MV-4-11 (cell line): ENCODE measurements at places on chromosomes 3 and 15.

GRCh38 chr3:115040246-115040645, 106.8 kb downstream of the ZBTB20 start:
- no peak for DNase-seq

- DNase-seq: no peak
Measured at GRCh38 chr3:162139841-162140240, 643.2 kb downstream of the OTOL1 start.

DNA sequence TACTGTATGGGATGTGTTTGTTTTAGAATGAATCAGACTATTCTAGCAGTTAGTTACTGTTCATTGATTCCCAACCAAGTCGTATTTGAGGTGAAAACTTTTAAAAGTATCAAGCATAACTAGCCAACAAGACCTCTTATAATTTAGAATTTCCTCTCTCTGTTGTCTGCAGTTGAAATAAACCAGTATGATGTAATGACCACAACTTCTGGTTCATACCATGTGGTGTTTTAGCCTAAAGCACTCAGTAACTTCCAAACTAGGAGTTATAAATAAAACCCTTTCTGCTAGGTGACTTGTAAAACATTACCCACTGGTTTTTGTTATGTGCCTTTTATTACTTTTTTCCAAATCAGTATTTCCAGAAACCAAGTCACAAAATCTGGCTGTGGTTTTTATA, 19.8 kb upstream of the P2RY12 start:
- peak; percentile 70 for DNase-seq

- DNase-seq: peak; percentile 55
Measured at GRCh38 chr3:33096093-33096868, 665 bp downstream of the GLB1 start.

- no peak for DNase-seq
Measured at GRCh38 chr3:105812194-105812586, 56.6 kb downstream of the CBLB start.

DNA sequence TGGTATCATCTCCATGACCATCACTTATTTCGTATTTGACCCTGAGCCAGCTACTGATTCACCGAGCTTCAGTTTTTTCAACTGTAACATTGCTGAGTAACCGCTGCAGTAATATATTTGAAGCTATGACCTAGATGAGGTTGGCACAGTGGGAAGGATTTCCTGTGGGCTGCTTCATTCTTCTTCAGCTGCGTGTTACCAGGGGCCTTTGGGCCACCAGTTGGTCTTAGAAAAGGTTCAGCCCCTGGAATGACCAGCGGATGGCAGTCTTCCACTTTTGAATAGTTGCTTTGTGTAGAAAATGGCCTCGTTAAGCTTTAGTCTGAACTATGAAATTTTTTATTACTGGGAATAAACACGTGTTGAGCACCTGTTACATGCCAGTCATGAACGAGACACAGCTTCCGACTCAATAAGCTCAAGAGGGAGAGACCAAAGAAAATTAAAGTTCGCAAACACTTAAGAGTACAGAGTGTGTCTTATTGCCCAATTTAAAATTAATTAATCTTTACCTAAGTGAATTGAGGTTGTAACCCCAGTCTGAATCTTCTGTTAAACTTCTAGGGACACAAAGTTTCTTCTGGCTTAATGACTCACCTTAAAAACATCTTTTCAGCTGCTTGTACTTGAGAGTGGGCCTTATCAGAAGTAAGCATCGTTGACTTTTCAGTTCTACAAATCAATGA, 57.6 kb upstream of the NR2E3 start:
- DNase-seq: peak; percentile 79

DNA sequence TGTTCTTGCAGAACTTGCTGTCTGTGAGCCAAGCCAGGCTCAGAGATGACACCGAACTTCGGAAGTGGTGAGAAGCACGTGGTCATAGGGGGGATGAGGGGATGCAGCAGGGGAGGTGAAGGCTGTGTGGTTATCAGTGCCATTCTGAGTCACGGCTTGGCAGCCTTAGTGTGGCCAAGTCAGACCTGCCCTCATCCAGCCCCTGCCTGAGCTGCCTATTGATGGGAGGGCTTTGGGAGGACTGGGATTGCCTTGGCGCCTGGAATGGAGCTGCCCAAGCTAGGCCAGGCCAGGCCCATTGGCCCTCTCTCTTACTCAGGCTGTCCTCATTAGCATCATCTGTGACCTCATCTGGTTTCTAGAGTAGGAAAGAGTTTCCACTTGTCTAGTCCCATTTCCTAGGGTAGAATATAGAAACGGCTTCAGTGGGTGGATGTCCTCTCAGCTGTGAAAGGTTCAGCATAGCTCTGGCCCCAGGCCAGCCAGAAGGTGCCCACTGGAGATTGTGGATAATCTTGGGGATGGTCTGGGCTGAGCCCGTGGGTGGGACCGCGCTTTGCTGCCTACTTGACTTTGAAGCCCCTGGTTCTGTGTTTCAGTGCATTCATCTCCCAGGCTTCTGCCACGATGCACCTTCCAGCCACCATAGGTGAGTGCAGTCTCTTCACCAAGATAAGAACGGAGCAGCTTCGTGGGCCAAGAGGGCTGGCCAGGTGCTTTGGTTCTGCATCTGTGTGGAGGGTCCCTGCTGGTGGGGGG, 7.2 kb downstream of the FAH start:
- no peak for DNase-seq

DNA sequence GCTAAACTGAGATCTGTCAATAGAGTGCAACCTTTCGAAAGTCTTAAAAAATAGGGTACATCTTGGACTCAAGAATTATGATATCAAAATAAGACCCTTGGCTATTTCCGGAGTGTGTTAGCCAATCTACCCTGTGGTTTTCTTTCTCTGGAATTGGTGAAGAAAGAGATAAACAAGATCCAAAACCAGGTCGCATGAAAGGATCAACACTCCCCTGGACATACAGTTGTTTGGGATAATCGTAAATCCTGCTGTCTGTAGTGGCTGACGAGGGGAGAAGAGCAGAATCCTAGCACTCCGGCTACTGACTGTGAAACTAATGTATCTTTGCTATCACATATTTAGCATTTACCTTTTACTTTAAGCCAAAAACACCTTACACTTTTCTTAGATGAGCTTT, 30.9 kb downstream of the FNDC3B start:
- no peak for DNase-seq

GRCh38 chr15:82677720-82678323, 30.7 kb upstream of the CPEB1 start:
- no peak for DNase-seq

DNA sequence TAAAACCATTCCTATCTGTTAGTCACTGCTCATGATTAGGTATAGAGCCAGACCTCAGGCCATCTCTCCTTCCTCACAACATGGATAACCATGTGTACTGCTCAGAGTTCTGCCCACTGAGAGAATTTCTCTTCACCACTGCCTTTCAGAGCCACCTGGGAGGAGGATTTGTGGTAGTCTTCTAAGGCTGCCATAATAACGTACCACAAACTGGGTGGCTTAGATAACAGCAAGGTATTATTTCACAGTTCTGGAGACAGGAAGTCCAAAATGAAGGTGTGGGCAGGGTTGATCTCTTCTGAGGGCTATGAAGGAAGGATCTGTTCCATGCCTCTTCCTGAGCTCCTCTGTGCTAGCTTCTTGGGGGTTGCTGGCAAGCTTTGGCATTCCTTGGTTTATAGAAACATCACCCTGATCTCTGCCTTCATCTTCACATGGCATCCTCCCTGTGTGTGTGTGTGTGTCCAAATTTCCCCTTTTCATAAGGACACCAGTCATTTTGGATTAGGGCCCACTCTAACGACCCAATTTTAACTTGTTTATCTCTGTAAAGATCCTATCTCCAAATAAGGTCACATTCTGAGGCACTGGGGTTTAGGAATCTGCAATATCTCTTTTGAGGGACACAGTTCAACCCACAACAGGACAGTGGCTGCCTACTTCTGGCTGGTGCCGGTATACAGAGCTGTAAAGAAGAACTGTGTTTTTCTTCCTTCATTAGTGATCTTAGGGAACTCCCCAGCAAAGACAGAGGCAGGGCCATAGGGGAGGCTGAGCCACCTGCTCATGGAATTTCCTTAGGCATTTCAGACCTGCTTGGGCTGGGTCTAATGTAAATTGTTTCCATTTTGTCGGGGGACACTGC, 42.1 kb upstream of the NOX5 start:
- DNase-seq: no peak

DNA sequence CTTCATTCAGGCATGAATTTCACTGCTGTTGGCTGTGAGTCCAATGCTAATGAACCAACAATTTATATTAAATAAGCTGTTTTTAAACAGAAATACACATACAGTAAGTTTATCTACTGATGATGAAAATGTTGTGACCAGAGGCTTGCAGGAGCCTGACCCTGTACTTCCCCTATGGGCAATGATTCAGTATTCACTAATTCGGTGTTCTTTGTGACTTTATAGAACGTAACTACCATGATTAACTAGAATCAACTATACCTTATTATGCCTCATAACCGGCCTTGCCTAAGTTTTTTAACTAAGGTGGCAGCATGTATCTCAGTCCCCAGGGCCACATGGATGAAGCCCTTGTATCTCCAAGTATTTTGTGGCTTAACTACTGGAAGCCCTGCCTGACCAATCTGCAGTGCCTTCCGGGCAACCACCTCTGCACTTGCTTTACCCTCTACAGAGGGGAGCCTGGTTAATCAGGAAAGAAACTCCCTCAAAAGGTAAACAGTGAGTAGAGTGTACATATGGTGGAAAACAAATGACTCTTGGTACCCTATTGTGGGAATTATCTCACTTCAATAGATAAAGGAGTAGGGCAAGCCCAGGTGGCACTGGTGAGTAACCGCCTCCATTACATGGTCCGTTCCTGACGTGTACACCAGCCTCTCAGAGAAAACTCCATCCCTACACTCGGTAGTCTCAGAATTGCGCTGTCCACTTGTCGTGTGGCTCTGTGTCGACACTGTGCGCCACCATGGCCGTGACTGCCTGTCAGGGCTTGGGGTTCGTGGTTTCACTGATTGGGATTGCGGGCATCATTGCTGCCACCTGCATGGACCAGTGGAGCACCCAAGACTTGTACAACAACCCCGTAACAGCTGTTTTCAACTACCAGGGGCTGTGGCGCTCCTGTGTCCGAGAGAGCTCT, 11.6 kb upstream of the CLDN18 start:
- DNase-seq: no peak

- peak; percentile 59 for DNase-seq
Measured at GRCh38 chr3:32374788-32375595, 16.7 kb upstream of the CMTM7 start.

DNA sequence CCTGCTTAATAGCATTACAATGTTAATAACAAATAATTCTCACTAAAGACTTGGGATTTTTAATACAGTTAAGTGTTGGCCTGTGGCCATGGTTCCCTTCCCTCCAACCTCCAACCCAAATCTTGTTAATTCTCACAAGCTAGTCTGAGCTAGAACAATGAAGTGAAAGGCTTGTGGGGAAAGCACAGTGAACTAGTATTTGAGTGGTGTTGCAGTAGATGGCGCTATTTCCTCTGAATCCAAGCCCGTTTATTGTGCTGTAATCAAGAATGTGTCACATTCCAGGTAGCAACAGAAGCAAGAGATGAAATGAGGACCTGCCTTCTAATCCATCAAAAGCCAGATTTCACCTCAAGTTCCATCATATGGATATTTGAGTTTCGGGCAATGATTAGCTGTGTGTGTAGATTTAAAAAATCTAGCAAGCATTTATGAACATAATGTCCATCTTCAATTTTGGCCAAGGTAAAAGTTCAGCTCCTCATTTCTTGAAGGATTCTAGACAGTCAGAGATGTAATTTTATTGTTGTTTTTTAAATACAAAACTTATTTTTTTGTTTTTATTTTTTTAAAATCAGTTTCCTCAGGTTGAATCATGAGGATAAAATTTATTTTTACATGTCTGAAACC, 160.7 kb downstream of the SQOR start:
- peak; percentile 33 for DNase-seq

- no peak for DNase-seq
Measured at GRCh38 chr3:120791913-120792312, 49.4 kb downstream of the GTF2E1 start.

DNA sequence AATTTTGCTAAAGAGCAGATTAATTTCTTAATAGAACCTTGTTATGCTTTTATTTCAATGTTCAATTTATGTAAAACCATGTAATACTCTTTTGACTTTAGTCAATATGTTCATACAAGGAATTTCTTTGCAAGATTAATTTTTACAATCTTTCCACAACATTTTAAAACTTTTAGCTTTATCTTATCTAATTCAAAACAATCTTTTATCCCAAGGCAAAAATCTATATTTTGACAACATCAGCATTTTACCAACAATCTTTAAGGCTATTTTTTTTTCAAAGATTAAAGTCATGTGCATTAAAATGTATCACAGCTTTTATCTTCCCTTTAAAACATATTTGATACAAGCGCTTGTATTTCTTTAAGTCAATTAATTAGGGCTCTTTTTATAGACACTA, 914.7 kb downstream of the PLOD2 start:
- DNase-seq: no peak

DNA sequence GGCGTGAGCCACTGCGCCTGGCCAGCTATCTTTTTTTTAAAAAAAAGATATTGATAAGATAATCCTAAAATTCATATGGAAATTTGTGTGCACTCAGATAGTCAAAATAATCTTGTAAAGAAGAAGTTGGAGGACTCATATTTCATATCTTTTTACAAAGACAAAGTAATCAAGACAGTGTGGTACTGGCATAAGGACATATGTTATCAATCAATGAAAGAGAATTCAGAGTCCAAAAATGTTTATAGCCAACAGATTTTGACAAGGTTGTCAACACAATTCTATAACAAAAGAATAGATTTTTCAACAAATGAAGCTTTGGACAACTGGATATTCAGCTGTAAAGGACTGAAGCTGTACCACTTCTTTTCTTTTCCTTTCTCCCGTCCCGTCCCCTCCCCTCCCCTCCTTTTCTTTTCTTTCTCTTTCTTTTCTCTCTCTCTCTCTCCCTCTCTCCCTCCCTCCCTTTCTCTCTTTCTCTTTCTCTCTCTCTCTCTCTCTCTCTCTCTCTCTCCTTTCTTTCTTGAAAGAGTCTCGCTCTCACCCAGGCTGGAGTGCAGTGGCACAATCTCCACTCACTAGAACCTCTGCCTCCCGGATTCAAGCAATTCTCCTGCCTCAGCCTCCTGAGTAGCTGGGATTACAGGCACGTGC, 126.8 kb downstream of the GSK3B start:
- DNase-seq: no peak

DNA sequence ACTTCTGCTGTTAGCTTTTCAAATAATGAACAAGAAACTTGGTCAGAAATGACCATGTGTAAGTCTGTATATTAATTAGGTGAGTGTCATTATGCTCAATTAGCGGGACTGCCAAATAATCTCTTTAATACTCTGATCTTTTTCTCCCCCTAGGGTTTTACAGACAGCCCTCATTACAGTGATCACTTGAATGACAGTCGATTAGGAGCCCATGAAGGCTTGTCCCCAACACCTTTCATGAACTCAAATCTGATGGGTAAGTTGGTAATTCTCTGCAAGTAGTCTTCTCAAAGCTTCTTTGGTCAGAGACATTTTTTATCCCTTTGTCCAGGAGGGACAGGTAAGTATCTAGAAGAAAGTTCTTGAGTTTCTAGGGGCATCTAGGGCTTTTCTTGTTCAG, 173.2 kb downstream of the TCF12 start:
- DNase-seq: no peak
